ENCODE measurements at places on chromosomes 4 and X.

- no peak for DNase-seq
Observed at GRCh38 chr4:10608501-10609219, 75.9 kb downstream of the CLNK start.

GRCh38 chrX:24375600-24376131, 15.2 kb downstream of the SUPT20HL1 start:
- no peak for DNase-seq

DNA sequence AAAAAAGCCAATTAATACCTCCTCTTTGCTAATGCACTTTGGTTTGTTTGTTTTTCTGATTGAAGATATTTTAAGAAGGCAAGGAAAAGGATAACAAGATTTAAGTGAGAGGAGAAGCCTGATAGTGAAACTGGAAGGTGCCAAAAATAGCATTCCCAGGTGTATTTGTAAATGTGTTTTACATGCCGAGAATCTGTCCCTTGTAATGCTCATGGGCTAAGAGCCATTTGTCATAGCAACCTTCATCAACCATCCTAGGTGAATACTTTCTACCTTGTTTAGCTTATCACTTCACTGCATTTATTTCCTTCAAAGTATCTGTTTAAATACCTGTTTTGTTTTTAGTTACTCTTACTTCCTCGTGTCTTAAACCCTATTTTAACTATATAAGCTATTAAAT, 127.8 kb downstream of the KCTD8 start:
- no peak for DNase-seq

DNA sequence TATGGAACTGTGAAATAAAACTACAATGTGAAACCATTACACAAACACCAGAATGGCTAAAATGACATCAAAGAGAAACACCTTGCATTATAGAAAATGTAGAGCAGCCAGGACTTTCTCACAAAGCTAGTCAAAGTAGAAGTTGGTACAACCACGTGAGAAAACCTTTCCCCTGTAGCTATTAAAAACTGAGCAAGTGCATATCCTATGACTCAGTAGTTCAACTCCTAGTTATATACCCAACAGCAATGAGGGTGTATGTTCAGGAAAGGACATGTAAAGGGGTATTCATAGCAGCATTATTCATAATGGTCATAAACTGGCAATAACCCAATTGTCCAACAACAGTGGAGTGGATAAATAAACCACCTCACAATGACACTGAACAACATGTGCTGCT, 177.5 kb upstream of the NUDT10 start:
- no peak for DNase-seq

DNA sequence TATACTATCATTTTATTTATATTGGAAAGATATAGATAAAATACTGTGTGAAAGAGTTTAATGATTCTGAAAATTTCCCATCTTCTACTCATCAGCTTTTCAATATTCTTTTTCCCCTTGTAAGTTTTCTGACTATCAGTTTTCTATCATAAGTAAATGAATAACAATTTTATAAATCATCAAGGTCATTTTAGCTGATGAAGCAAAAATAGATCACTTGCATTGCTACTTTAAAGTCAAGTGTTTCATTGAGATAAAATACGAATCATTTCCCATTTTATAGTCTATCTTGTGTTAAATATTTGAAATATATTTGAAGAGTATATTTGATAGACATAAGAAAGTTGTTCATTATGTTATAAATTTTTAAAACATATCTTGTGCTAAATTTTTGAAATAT, 811.0 kb upstream of the GALNTL6 start:
- no peak for DNase-seq

All from sigmoid colon (tissue), 7 donors.